ENCODE measurements at places on chromosomes 12 and 14.

DNA sequence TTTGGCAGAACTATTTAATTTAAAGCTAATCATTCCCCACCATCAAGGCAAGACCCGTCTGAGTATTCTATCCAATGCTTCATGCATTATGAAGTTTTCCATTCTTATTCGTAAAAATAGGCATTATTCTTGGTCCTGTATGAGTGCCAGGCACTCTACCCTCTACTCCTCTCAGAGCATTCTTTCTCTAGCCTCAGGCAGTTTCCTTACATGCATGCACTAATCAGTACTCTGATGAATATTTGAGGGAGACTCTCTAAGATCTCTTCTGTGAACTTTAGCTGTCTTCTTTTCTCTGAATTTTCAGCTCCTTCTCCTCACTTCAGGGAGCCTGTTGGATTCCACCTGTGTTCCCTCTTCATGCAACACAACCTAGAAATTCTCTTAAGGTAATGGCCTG is 334.7 kb downstream of the RAD51B start:
- DNase-seq, result no peak

DNA sequence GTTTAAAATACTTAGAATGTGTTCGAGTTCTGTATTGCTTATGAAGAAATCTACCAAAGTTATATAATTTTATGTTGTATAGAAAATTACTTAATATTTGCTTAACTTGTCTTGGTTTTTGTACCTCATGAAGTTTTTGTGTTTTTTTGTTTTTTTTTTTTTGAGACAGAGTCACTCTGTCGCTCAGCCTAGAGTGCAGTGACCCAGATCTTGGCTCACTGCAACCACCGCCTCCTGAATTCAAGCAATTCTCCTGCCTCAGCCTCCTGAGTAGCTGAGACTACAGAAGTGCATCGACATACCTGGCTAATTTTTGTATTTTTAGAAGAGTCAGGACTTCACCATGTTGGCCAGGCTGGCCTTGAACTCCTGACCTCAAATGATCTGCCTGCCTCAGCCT is 69.9 kb downstream of the MON2 start:
- DNase-seq, result no peak

DNA sequence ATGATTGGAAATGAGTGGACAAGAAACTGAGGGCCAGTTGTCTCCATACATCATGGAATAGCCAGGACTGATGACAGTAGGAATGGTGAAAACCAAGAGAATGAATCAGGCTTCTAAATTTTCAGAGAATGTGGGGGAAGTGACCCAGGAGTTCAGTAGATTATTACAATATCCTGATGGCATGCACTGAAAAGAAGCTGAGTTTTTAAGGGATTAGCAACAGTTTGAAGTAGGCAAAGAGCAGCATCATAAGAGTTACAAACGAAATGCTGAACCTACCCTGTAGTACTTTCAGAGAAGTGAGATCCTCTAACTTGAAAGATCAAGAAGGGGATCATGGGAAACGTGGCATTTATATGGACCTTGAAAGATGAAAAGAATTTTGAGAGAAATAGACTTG is 13.2 kb downstream of the SLC2A14 start:
- DNase-seq, result no peak

DNA sequence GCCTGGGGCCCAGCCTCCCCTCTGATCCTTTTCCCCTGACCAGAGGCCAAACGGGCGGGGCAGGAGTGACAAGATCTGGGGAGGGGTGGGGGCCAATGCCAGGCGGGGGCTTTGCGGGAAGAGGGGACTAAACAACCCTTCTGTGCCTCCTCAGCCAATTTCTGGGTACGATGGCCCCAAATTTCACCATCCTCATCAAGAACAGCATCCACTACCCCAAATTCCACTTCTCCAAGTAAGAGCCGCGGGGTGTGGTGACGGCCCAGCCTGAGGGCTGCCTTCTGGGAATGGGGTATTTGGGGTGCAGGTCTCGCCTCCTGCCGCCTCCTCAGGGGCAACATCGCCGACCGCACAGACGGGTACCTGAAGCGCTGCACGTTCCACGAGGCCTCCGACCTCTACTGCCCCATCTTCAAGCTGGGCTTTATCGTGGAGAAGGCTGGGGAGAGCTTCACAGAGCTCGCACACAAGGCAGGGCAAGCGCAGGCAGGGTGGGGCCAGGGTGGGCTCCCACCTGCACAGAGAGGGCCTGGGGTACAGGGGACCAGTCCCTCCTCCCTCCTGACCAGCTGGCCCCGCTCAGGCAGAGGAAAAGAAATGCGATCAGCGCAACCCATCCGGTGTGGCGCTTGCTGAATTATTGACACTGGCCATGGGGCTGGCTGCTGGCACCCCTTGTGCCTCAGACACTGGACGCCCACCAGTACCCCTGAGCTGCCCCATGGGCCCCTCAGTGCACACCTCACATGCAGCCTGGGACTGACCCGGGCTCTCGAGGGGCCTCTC is 1.7 kb downstream of the P2RX2 start:
- DNase-seq, result no peak

DNA sequence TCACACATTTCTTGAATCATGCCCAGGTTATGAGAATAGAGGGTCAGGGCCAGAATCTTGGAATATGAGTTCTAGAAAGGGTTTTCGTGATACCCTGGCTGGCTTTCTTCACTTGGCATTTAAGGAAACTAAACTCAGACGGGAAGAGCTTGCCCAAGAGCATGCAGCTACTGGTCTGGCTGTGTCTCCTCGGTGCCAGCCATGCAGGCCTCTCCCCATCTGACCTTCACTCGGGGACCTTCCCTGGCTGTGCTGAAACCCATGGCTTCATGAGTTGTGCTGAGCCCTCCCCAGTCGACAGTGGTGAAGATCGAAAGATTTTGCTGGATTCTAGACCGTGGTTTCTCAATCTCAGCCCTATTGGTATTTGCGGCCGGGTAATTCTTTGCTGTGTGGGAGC is 38.0 kb downstream of the FOXN3 start:
- no peak for DNase-seq

All from stimulated activated CD4-positive, alpha-beta T cell treated with anti-CD3 and anti-CD28 coated beads, Interleukin-1b, Interleukin-23, amount 100 ng/mL, for 1 hour (primary cell).